COR-L47 (cell line): ENCODE measurements at places on chromosomes 12 and 14.

- no peak for DNase-seq
Observed at GRCh38 chr14:31572955-31573354, 11.8 kb downstream of the NUBPL start.

DNA sequence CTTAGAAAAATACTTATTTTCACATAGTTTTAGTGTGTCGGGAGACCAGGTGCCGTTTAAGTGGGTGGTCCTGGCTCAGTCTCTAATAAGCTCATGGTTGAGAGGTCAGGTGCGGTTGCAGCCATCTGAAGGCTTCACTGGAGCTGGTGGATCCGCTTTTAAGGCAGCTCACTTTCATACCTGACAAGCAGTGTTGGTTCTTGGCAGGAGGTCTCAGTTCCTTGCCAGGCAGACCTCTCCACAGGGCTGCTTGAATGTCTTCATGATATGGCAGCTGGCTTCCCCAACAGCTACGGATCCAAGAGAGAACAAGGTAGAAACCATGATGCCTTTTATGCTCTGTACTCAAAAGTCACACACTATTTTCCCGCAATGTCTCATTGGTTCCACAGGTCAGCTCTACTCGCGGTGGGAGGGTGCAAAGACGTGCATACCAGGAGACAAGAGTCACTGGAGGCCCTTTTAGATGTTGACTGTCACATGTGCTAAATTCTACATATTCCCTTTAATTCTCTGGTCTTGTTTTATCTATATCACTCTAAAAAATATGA is 8.0 kb upstream of the ZDHHC17 start:
- DNase-seq, result no peak

DNA sequence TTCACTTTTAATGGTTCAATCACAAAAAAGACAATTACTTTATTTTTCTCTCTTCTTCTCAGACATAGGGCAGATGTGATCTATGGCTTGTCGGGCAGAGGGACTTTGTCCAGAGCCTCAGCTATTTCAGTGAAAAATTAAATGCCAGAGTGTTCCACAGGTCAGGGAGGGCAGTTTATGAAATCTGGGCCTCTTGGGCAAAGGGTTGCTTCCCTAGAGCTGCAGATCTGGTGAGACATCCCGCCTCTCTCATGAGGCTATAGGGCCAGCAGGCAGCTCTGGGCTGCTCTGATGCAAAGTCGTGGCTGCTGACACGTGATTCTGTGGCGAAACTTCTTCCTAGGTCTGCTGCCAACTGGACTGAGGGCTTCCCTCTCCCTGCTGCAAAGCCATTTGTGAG is 6.0 kb downstream of the CLMN start:
- no peak for DNase-seq

DNA sequence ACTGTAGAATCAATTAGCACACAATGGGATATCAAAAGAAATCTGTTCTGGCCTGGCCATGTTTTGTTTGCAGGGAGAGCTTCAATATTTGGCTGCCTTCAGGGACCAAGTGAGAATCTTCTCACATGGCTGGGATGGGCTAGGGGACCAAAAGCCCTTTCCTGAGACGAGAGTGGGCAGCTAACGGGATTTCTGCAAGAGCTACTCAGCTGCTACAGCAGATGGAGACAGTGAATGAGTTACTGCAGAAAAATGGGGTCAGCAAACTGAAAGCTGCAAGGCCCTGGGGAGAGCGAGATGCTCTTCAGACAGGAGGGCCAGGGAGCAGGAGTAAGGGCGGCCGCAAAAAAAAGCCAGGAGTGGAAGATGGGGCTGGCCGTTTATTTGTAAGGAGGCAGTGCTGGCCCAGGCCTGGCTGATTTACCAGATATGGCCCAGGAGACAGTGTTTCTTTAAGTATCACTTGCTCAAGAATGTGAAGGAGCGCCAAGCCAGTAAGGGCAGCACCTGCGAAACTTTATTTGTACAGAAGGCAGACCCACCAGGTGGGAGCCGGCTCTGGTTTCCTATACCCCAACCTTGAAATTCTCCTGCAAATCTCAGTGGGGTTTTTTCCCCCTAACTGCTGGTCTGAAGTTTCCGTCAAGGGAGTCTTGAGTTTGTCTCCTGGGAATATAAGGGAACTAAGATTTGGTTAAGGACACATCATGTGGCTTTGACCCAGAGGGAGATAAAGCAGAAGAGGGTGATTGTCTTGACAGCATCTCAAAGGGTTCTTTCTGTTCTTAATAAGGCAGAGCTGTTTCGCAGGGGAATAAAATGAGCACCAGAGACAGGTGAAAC is 57.8 kb downstream of the SSH1 start:
- DNase-seq, result no peak

- no peak for DNase-seq
Observed at GRCh38 chr14:61671082-61671481, 24.2 kb upstream of the HIF1A start.

- DNase-seq, result no peak
Observed at GRCh38 chr14:55077170-55078151, 26.0 kb downstream of the MAPK1IP1L start.

DNA sequence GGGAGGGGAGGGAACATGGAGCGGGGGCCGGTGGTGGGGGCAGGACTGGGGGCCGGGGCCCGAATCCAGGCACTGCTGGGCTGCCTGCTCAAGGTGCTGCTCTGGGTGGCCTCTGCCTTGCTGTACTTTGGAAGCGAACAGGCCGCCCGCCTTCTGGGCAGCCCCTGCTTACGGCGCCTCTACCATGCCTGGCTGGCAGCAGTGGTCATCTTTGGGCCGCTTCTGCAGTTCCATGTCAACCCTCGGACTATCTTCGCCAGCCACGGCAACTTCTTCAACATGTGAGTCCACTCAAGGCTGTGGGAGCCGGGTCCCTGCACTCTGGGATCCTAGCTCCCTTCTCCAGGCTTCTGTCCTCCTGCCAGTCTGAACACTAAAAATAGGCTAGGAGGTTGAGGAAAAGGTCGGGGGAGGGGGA is 1.1 kb downstream of the FITM1 start:
- DNase-seq, result no peak

GRCh38 chr14:21103411-21103709 is 2.5 kb downstream of the TMEM253 start:
- DNase-seq, result no peak

- DNase-seq, result no peak
Observed at GRCh38 chr12:116333402-116333801, 55.9 kb upstream of the MED13L start.

DNA sequence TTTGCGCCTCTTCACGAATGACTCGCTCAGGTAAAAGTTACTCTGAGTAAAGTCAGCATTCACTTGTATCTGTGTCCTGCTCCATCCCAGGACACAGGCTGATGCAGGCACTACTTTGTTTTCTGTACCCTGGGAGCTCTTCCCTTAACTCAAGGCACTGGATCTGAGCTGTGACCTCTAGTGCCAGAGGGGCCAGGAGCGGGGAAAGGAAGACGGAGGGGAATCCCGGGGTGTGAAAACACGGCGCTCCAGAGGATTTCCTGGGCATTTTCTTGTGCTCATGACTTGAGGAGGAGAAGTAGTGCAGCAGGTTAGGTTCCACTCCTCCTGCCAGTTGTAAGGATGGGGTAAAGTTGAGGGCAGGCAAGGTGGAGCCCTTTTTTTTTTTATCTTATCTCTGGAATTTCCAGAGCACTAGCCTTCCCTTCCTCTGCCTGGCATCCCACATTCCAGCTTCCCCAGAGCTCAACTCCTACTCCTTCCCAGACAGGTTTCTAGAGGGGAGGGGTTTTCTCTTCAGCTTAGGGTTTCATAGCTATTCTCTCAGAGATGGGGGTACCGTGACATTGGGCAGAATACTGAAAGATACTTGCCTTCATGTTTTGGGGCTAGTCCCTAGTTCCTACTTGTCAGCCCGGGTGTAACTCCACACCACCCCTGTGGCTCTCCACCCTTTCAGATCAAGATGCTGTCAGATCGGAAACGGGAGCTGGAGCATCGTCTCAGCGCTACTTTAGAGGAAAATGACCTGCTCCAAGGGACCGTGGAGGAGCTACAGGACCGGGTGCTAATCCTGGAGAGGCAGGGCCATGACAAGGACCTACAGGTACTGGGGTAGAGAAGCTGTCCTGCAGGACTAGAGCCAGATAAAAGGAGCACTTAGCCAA is 52.3 kb downstream of the RAB35 start:
- DNase-seq, result no peak
